Neuronal stem cell (in vitro differentiated cells): ENCODE measurements at places on chromosomes 3 and 15.

GRCh38 chr3:27345959-27346865 is 23.0 kb downstream of the NEK10 start:
- no peak for DNase-seq

DNA sequence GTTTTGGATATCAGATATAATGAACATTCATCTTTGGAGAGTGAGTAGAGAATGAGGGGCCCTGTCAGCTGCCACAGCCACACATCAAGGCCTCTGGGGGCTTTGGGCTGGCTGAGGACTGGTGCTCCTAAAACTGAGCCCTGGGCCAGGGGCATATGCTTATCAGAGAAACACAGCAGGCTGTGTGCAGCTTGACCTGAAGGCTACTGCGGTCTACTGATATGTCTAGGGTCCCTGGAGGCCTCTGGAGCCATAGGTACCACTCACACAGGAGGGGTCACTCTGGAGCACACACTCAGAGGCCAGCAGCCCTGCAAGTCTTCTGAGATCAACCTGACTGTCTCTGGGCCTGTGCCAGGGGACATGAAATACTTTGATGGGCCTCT is 7.6 kb downstream of the TF start:
- no peak for DNase-seq

DNA sequence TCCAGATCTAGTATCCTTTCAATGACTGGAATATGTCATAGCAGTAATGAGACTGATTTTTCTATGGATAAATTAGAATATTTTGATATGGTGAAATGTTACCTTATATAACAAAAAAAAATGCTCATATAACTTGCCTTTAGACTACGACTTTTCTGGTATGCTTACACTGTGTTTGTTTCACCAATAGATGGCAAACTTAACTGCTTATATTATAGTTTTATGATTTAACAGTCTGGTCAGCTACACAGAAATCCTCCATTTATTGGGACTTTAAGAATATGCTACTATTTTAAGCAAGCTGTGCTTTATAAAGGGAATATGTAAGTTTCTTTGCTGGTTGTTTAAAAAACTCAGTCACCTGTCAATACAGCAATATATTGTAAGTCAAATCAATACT is 205.6 kb downstream of the VGLL3 start:
- DNase-seq: no peak

GRCh38 chr3:123159926-123160635 is 41.7 kb upstream of the SEC22A start:
- no peak for DNase-seq

DNA sequence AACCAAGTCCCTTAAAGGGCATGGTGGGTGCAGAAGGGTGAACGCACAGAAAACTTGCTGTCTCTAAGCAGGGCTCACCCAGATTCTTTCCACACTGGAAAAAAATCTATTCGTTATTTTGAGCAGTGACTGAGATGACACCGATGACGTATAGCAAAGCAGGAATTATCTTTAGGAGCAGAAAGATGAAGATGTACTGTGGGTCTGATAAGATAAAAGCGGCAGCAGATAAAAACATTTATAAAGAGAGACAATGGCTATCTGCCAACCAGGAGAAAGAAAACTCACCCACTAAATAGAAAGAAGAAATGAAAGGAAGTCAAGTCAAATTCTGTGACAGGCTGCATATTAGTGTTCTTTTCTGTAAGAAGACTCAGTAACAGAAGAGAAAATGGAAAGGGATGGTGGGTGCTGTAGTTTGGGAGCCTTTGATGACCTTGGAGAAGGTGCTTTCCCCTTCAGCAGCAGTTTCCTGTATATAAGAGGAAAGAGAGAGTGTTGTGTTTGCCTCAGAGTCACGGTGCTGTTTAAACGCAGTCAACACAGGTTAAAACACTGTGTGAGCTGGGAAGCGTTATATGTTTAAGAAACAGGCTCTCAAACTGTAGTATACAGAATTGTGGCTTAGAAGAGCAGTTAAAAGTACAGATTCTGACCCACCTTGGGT is 111.6 kb downstream of the AQP9 start:
- no peak for DNase-seq

GRCh38 chr15:35958021-35958420 is 412.1 kb upstream of the DPH6 start:
- no peak for DNase-seq

DNA sequence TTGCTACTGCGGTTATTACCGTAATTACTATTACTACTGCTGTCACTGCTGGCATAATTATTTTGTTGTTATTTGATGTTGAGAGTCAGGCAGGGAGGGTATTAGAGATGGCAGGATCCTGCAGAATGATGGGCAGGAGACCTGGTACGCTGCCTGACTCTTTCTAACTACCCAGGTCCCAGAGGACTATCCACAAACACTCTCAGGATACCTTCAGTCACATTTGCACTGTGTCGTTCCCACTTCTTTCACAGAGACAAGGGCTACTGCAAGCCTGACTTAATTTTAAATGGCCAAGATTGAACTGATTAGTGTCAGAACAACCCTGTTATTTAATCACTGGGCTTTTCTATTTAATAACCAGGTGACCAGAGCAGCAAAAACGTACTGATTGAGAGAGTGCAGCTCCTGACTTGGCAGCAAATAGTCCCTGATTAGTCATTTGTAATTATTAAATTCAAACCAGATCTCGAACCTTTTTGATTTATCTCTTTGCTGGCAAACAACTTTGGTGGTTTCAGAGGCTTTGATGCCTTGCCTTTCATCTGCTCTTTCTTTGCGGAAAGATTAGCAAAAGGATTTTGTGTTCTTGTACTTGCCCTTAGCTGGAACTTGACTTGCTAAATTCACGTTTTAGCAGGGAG is 88.8 kb upstream of the ARHGEF3 start:
- no peak for DNase-seq

DNA sequence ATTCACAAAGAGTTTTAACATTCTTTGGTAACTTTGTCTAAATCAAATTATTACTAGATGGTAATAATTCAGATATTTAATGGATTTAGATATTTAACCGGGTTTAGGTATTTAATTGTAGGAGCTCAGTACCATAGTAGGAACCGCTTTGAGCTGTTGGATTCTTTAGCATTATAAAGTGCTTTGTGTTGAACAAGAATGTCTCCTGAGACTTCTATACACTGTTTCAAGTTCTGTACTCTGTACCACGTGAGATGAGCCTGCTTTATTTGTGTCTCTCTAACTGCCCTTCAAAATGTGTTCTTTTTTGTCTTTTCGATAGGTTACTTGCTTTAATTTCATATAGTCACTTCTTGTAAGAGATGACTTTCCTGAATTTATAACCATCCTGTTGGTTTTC is 36.0 kb downstream of the ZFAND6 start:
- no peak for DNase-seq

DNA sequence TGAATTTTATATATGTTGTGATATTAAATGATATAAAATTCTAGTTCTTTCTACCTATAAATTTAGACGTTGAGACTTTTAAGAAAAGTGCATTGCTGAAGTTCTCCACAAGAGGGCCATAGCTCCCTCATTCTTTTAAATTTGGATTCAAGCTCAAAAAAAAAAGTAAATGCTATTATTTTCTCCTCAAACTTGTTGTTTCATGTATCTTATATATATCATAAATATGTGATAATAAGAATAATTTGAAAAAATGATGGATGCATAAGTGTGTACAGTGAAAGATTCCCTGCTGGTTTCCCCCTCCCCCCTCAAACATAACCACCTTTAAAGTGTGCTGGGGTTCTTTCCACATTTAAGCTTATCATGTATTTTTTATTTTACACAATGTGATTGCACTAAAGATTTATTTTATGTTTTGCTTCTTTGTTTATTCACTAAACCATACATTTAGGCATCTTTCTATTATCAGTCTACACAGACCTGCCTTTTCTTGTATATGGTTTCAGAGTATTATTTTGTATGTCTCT is 769.4 kb upstream of the GOLIM4 start:
- peak; percentile 29 for DNase-seq

DNA sequence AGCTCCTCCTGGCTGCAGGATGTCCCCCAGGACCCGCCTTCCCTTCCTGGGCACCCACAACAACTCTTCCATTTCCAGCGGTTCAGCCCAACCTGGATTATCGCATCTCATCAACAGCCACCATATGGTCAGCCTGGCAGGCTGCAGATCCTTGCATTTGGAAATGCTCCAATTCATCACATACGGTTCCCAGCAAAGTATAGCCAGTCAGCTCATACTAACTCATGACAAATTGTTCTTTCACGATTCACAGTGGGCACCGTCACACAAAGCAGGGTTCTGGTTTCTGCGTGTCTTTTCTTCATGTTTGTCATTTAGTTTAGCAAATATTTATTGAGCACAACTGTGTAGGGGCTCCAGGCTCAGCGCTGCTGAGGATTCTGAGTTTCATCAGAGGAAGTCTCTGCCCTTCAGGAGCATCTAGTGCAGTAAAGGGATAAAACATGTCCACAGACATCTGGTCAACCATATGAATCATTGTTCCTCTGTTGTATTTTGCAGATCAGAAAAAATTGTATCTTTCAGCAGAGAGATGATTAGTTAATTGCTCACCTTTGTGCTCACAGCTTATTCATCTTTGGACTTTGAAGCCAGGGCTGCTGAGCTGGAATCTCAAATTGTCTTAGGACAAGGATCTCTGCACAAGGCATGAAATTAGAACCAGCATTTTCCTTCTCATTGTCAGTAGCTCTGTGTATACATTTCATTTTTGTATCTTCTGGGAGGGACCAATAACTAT is 125.1 kb downstream of the GABRG3 start:
- DNase-seq: no peak

DNA sequence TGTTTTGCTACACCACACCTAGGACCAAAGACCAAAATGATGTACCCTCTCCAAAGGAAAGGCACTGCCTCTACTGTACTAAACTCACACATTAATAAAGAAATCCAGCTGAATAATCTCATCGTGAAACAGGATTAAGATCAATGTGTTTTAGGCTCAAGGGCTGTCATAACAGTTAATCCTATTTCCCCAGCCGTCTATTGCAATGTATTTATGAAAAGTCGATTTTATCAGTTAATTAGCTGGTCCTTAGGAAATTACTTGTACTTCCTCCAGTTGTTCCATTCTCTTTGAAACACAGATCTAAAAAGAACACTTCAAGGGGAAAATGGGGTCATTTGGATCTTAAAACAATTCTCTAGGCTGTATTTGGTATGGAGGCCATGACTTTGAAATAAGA is 8.5 kb downstream of the ETV5 start:
- DNase-seq: no peak

DNA sequence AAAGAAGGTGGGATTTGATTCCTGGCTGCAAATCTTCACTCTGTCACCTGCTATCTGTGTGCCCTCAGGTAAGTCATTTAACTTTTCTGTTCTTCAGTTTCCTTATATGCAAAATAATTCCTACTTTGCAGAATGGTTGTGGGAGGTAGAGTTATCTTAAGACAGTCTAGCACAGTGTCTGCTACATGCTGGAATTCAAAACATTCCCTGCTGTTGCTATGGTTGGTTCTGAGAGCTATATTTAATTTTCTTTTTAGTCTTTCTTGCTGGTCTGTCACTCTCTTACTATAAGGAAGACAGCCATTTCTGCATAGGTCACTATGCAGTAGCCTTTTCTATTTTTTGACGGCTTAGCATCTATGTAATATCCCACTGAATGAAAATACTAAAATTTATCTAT is 4.0 kb upstream of the ADPGK start:
- DNase-seq: no peak

GRCh38 chr3:100975714-100976113 is 17.5 kb downstream of the ABI3BP start:
- DNase-seq: no peak

DNA sequence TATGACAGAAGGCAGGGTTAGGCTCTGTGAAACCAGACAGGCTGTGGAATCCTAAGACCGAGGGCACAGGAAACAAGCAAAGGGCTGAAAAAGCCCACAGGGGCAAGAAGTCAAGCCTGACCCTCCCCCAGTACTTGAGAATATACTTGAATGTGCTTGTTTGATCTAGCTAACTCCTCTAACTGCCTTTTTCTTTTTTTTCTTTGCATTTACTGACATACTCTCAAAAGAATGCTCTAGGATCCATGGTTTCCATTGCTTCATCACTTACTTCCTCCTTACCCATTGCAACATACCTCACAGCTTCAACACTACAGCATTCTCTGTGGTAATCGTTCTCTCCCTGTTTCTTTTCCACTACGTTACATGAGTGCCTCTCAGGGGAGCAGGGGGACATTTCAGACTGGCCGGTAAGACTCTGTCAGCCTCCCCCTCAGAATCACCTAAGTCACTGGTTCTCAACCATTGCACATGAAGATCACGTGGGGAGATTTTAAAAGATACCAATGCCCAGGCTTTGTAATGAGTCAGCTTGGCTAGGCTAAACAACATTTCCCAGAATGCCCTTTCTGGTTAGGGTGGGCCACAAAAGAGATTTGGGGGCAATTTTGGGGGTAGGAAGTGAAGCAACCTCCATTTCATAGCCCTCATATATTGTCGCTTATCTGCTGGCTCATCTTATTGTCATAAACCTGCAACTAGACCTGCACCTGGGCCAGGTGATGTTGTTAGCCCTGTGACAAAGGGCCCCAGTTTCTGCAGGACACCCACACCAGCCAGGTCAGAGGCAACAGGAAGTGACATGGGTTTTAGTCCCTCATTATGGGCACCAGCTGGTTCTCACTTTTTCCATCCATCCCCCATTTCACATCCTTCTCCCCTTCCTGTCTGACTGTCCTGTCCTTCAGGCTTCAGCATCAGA is 24.6 kb upstream of the RSL24D1 start:
- DNase-seq: no peak

DNA sequence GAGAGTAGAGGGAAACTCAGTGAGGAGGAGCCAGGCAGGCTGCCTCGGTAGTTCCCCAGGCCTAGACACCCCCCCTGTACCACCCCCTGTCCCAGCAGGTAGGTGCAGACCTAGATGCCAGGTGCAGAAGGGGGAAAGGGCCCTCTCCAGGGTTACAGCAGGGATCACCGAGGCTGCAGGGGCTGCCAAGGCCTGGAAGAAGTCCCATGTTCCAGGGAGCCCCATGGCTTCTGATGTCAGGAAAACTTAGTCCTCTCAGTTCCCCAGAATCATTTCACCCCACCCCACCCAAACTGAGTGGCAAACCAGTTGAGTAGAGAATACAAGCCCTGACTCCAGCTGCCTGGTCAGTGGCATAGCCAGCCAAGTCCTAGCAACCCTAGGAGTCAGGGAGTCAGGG is 7.4 kb upstream of the SEMA3B start:
- no peak for DNase-seq

DNA sequence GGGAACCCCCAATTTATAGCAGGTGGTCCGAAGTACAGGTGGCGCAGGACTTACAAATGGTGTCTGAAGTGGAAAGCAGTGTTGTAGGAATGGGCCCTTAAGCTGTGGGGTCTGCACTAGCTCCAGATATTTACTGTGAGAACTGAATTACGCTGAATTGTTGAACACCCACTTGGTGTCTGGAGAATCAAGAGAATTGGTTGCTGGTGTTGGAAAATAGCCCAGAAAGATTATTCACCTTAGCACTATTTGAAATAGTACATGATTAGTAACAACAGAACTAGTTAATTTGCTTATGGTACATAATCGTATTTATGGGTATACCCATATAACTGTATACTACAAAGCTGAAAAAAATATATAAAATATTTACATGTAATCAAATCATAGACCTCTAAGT is 64.8 kb downstream of the ADAM10 start:
- DNase-seq: no peak

DNA sequence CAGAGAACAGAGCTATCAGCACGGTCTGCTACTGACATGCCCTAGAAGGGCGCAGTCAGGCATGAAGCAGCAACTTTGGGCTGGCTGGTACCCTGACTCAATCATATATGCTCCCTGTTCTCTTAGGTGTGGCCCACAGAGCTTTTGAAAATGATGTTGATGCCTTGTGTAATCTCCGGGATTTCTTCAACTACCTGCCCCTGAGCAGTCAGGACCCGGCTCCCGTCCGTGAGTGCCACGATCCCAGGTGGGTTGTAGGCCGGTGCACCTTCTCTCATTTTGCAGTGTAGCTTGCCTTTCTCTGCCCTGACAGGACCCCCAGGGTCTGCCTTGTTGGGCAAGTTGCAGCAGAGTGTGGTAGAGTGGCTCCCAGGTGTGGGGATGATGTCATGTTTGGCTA is 47.7 kb downstream of the PCCB start:
- no peak for DNase-seq
